ENCODE measurements at places on chromosomes 16 and 17.
A peak's percentile ranks its signal among the peaks of the same experiment; 100 is the strongest.

DNA sequence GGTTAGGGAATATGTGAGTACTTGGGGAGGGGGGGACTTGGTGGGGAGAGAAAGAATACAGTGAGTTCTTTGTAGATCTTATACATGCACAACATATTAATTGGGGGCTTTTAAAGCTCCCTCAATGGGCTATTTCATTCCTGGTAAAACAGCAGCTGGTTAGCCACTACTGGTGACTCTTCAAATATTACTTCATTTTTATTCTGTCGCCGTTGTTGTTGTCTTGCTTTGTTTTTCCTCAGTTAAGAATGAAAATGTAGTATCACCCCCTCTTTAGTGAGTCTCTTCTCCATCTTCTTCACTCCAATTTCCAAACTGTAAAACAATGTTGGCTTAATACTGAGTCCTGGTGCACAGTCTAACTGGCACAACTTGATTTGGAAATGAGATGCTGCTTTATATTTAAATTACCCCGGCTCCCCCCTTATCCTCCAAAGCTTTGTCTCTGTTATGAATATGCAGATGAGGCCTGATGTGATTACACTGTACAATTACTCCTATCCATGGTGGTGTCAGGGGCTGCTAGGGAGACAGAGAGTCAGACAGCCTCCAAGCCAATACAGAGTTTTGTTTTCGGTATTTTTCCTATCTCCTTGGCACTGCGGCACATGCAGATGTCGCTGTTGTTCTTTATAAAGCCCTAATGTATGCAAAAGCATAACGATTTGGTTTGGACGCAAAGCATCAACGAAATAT lies 256.9 kb upstream of the PMFBP1 start:
- DNase-seq, result no peak

DNA sequence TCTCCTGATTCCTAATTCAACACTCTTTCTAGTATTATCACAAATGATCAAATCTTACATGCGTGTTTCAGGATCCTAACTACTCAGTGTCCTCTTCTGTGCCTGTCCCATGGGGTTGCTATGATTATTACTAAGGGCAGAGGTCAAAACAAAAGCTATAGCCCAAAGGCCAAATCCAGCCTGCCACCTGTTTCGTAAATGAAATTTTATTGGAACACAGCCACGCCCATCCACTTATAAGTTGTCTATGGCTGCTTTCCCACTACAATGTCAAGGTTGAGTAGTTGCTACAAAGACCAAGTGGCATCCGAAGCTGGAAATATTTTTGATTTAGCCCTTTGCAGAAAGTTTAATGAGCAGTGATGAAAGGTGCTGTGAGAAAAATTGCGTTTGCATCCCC lies 336.6 kb downstream of the TMEM114 start:
- DNase-seq, result no peak

DNA sequence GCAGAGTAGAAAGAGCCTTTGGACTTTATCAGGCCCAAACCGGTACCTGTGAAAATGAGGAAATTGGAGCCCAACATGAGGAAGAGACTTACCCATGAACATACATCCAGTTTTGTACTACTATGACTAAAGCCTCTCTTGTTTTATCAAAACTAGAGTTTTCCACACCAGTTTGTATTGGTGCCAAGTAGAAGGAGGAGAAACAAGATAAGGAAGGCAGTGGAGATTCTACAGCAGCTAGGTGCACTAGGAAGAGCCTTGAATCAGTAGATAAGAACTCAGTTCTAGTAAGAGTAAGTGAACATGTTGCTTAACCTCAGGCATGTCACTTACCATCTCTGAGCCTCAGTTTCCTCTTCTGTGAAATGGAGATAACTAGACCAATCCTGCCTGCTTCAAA lies 13.7 kb upstream of the TMEM132E start:
- no peak for DNase-seq

GRCh38 chr17:60164164-60164563 lies 14.4 kb downstream of the CA4 start:
- DNase-seq, result no peak

DNA sequence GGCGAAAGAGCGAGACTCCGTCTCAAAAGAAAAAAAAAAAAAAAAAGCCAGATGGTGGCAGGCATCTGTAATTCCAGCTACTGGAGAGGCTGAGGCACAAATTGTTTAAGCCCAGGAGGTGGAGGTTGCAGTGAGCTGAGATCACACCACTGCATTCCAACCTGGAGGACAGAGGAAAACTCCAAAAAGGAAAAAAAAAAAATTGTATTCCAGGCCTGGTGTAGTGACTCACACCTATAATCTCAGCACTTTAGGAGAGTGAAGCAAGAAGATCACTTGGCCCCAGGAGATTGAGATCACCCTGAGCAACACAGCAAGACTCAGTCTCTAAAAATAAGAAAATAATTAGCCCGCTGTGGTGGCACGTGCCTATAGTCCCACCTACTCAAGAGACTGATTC lies 20.1 kb downstream of the HBQ1 start:
- peak; percentile 83 for DNase-seq

DNA sequence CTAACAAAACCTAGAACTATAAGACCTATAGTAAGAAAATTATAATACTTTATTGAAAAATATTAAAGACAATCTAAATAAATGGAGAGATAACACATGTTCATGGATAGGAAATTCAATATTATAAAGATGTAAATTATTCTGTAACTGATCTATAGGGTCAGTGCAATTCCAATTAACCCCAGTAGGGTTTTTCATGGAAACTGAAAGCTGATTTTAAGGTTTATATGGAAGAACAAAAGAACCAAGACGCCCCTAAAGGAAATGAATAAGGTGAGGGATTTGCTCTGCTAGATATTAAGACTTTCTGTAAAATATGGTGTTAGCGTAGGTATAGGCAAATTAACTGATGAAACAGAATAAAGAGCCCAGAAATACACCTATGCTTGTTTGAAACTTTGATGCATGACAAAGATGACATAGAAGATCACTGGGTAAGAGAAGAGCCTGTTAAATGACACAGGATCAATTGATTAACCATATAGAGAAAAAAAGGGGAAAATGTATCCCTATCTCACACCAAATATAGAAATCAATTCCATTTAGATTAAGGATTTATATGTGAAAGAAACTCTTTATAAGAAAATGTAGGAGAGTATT lies 3.0 kb downstream of the ICAM2 start:
- DNase-seq, result no peak

GRCh38 chr17:29155227-29155965 lies 24.8 kb downstream of the MYO18A start:
- DNase-seq, result peak; percentile 71

- no peak for DNase-seq
Measured at GRCh38 chr16:73166441-73166851, 118.5 kb upstream of the ZFHX3 start.

DNA sequence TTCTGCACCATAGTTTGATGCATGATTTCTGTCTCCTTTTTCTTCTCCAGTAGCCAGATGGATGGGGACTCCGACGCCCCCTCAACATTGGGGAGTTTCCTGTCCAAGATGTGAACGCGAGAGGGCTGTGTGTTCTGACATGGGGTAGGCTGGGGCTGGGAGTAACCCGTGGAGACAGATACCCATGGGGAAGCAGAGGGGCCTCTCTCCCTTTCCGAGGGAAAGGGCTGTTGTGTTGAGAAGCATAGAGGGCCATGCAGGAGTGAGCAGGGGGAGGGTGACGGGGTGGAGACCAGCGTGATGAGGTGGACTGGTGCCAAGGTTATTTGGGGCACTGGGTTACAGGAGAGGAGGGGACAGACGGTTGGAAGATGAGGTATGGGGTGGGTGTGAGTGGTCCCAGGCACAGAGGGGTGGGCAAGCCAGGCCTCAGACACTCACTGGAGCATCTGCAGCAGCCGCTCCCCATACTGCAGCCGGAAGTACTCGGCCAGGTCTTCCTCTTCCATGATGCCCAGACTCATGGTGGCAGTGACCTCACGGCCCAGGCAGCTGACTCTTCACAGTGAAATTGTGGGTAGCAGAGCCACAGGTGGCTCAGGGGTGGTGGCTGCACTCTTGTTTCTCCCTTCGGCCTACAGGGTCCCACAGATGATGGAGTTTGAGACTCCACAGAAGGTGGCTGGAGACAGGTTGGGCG lies 400 bp downstream of the CCDC42 start:
- DNase-seq, result no peak

DNA sequence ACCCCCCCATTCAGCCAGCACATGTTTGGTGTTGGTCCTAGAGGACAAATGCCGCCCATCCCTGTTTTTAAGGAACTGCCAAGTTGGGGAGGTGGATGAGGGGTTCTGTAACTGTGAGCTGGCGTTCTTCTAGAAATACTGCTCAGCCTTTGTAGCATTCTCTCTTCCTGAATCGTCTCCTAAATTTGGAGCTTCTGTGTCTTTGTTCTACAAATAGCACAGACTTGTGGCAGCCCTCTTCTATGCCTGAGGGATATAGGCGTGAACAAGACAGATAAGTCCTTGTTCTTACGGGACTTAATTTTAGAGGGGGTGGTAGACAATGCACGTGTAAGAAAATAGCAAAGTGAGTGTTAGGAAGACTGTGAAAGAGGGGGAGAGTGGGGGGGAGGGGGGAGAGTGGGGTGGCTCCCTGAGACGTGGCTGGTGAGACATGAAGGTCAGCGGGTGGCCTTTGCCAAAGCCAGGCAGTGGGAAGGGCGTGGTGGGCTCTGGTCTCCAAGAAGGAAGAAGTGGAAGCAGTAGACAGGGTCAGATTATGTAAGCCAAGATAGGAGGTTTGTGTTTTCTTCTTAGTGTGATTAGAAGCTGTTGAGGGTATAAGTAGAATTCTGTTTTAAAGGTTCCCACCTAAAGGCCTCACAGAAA lies 9.9 kb downstream of the MFSD11 start:
- no peak for DNase-seq

Measured in HFFc6 (cell line).